GM12878 (cell line): ENCODE measurements at places on chromosomes 11 and 22.

- no peak for DNase-seq
Observed at GRCh38 chr11:12126344-12127019, 16.1 kb downstream of the MICAL2 start.

- no peak for DNase-seq
Observed at GRCh38 chr11:2744166-2744565, 44.4 kb upstream of the KCNQ1OT1 start.

- no peak for DNase-seq
Observed at GRCh38 chr22:50253046-50253915, 2.2 kb upstream of the HDAC10 start.

DNA sequence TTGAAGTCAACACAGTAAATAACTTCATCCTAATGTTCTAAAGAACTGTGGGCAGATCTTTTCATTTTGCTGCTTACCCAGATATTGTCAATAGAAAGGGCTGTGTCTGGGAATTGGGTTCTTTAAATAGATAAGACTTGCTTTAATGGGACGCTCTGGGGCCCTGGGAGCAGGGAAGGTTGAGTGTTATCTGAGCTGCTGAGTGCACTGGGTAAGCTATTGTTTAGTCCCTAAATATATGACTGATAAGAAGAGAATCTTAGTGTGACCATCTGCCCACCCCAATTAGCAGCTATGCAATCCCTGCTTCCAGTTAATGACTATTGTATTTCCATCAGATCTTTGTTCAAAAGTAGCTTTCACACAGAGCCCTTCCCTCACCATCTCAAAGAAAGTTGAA lies 44.4 kb downstream of the ARHGAP42 start:
- DNase-seq, result no peak

- DNase-seq, result no peak
Observed at GRCh38 chr22:23269441-23270211, 89.3 kb downstream of the BCR start.

DNA sequence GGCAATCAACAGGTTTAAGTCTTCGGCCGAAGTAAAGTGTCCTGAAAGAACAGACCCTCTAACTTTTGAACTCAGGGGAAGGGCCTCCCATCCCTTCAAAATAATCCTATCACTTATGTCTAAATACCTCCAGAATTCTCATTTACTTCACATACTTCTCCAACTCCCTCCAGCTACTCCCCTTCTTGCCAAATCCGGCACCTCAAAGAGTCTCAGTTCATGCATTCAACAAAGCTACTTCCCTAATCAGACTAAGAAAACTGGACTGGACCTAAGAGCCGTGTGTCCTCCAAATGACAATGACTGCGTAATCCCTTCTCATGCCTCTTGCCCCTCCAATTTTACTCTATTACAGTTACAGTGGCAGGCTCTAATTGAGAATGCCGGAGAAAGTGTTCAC lies 1.3 kb downstream of the DDB1 start:
- no peak for DNase-seq

GRCh38 chr22:47586038-47586437 lies 823.6 kb downstream of the TBC1D22A start:
- no peak for DNase-seq

DNA sequence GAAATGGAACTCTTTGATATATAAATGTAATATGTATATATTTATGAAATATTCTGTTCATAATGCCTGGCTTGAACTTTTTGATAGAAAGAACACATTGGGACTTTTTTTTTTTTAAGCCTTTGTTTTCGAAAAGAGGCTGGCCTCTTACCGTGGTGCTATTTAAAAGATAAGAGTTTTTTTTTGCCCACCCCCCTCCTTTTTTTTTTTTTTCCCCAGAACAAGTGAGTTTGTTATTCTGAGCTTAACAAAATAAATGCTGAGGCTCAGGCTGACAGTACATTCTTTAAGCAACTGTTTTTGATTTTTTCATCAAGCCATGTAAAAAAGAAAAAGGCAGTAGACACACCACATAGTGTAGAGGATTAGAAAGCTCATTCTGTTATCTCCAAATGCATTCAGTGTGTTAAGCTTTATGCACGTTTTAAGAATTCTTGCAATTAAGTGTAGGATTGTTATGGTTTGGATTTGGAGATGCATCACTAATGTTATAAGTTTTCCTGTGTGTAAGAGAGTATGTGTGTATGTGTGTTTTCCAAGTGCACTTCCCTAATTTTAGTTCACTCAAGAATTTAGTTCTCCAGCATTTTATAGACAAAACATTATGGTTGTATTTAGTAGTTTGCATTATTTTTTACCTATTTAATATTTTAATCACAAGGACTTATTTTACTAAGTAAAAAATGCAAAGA lies 12.0 kb downstream of the PDHX start:
- no peak for DNase-seq

DNA sequence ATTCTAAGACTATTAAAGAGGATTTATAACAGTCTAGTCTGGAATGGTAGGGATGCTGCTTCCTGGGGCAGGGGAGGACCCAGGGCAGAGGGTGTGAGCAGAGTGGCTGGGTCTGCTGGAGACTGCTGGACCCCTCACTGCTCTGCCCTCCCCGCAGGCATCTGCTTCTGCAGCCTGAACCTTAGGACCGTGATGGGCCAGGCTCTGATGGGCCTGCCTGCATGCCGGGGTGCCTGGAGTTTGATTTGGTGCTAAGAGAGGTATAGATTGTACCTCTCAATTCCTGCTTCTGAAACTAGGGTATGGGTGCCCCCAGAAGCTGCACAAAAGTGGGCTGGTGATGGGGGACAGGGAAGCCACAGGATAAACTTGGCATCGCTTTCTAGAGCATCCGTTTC lies 54.9 kb downstream of the CD82 start:
- no peak for DNase-seq

- DNase-seq, result no peak
Observed at GRCh38 chr11:24124876-24125275, 372.0 kb upstream of the LUZP2 start.
